ENCODE measurements at places on chromosomes 12 and 14.

DNA sequence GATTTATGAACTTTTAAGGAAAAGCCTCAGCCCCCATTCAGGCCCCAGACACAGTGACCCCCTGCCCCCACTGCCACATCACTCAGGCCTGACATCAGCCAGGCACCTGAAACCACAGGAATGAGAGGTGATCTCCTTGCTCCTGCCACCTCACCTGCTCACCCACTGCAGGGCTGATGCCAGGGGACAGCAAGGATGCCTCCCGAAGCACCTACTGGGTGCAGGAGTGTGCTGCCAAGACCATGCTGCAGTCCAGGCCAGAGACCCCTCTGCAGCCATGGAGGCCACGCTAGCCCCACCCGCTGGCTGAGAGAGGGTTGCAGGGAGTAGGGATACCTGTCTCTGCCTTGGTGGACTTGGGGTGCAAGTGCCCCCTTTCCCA is 18.6 kb upstream of the KRT7 start:
- DNase-seq, result no peak

GRCh38 chr14:25904446-25904845 is 693.4 kb downstream of the NOVA1 start:
- DNase-seq, result no peak

- DNase-seq, result no peak
Observed at GRCh38 chr12:76920172-76921099, 41.6 kb upstream of the CSRP2 start.

DNA sequence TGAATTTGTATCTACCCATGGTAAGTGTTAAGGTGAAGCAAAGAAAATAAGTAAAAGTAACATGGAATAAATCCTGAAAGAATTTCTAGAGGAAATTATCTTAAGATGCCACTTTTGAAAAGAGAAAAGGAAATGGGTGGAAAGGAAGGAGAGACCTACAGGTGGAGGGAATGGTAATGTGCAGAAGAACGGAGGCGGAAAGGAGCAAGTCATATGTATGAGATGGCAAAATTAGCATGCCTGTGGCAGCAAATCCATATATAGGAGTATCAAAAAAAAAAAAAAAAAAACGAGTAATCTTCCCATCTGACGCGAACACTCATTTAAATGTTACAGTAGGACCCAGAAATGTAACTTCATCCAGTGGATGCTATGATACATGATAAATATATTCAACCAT is 23.0 kb downstream of the OSBPL8 start:
- no peak for DNase-seq
